ENCODE measurements at places on chromosomes 1 and 21.

- DNase-seq, result no peak
These were observed 2.1 kb downstream of the CLCC1 start for GRCh38 chr1:108961198-108961597.

DNA sequence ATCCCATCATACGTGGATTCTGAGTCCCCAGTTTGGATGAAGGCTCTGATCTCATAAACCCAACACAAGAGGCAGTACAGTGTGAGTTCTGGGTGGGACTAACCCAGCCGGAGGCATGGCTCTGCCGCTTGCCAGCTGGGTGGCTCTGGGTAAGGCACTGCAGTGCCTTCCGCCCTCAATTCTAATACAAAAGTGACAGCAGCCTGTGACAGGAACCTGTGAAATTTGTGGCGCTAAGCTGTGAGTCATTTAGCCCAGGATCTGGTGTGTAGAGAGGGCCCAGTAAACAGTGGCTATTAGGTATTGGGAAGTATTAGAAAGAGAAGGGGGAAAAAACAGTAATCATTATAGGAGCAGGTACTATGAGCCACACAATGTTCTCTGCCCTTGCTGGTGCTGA is 23.3 kb downstream of the HSPG2 start:
- no peak for DNase-seq

- no peak for DNase-seq
These were observed 167.9 kb upstream of the ZC3H12A start for GRCh38 chr1:37306461-37306860.

DNA sequence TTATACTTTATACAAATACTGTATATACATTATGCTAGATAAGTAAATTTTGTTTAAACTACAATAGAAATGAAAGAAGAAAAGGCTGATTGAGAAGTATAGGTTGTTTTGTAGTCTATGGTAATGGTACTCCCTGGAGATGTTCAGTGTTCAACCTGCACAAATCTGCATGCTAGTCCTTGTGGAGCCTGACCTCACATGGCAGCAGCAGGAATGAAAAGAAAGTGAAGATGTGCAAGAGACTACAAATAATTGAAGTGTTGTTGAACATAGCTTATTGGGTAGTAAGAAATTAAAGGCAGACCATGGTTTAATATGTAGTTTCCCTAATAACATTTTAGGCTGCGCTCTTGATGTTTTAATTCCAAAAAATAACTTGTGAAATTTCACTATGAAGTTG is 201.2 kb downstream of the TGFB2 start:
- peak; percentile 39 for DNase-seq

GRCh38 chr1:22454476-22455056 is 2.9 kb downstream of the ZBTB40 start:
- DNase-seq, result no peak

DNA sequence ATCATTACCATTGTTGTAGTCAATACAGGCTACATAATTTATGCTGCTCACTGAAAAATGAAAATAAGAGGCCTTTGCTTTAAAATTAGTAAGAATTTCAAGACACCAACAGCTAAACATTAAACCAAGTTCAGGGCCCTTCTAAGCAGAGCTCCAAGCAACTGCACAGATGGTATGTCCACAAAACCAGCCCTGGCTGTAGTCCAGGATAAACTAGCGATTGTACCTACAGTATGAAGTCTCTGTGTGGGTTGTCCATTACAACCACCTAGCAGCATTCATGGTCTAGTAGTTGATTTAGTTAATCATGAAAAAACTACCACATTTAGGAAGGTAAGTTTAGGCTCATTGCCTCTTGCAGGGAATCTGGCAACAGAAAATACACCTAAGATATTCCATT is 35.3 kb downstream of the CLCA4 start:
- no peak for DNase-seq

GRCh38 chr21:32423320-32424190 is 11.0 kb downstream of the EVA1C start:
- peak; percentile 94 for DNase-seq
